ENCODE measurements at places on chromosomes 1 and 21.

DNA sequence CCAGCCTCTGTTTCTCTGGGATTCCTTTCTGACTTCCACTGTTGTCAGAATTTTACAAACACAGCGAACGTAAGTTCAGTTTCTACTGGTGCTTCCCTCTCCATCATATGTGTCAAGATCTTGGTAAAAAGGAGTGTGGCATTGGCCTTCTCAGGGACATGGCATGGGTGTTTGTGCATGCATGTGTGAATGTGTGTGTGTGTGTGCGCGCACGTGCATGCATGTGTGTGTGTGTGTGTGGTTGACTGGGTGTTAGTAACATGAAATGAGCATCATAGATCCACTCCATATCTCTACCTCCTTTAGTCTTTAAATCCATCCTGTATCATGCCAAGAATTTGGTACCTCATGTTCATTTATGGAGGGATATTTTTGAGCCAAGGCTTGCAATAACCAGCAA lies 411.3 kb downstream of the NPHP4 start:
- no peak for DNase-seq

DNA sequence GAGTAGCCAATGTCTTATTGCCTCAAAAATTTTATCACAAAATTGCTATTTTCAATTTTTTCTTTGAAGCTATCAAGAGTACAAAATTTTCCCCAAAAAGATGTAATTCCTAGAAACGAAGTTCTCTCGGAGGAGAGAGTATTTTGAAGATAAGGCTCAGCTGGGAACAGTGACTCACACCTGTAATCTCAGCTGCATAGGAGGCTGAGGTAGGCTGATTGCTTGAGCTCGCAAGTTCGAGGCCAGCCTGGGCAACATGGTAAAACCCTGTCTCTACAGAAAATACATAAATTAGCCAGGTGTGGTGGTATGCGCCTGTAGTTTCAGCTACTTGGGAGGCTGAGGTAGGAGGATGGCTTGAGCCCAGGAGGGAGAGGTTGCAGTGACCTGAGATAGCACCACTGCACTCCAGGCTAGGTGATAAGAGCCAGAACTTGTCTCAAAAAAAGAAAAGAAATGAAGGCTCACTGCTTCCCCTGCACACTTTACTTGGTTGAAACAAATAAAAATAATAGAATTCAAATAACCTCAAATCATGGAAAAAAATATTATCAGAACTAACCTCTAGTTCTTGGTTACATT lies 22.2 kb downstream of the TUT4 start:
- no peak for DNase-seq

DNA sequence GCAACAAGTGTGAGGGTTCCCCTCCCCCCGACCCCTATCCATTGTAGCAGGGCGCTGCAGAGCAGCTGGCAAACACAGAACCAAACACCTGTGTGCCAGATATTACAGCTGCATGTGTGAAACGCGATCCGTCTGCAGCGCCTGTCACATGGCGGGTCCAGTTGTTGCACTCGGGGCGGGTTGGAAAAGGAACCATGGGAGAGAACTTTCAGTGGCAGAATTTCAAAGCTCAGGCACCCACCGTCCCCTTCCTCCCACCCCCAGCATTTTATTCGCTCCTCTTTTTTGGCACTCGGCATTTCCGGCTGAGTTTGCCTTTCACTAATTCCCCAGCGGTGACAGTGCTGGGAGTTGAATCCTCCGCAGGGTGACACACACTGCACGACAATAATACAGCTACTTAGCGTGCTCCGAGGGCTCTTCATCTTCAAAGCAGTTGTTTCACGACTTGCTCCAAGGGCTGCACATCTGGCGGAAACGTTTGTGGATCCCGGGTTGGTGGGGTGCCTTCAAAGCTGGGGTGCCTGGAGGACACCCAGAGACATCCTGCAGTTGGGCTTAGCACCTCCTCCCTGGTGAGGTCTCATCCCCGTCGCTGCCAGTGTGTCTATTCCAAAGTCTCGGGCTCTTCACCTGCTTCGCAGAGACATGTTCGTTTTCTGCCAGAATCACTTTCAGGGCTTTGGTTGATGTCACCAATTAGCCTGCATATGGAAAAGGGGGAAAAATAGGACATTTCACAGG lies 180.7 kb downstream of the ZBTB18 start:
- DNase-seq = no peak

- no peak for DNase-seq
These were observed 35.1 kb downstream of the SLC44A3 start for GRCh38 chr1:94855307-94855700.

GRCh38 chr1:57770772-57771171 lies 346.9 kb upstream of the DAB1 start:
- no peak for DNase-seq
